ENCODE measurements at places on chromosomes 3 and 15.

GRCh38 chr3:134077649-134078161, 48.0 kb upstream of the SLCO2A1 start:
- no peak for DNase-seq

GRCh38 chr15:25892126-25892525, 29.0 kb upstream of the ATP10A start:
- DNase-seq: no peak

- no peak for DNase-seq
Measured at GRCh38 chr3:196193736-196194541, 17.3 kb downstream of the ZDHHC19 start.

DNA sequence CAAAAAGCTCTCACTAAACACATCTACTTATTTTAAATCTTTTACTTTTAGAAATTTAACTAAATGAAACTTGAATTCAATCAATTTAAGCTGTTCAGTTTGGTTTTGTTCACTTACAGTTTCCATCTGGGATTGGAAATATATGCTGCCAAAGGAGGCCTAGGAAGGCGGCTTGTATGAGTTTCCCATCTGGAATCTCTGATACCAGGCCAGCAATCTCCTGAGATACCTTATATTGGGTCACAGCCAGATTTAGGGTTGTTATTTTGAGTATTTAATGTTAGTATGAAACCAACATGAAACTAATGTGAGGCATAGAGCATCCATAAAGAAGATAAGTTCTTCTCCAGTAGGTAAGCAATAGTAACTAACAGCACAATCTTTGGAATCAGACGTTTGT, 94.6 kb downstream of the GMNC start:
- DNase-seq: no peak

GRCh38 chr15:90550919-90551318, 21.2 kb downstream of the CRTC3 start:
- no peak for DNase-seq

DNA sequence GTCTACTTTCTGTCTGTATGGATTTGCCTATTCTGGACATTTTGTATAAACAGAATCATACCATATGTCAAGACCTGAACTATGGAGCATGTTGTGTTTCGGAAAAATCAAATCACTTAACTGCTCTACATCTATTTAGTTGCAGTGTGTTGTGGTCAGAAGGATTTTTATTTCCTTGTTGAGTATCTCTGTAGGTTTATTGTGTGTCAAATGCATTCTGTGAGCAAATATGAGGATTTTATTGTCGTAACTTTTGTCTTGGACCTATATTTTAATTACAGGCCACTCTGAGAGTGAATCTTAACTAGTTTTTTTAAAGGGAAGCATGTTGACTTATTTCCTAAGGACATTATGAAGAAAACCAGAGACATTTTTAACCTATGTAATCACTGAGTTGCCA, 84.6 kb upstream of the MYZAP start:
- DNase-seq: no peak

DNA sequence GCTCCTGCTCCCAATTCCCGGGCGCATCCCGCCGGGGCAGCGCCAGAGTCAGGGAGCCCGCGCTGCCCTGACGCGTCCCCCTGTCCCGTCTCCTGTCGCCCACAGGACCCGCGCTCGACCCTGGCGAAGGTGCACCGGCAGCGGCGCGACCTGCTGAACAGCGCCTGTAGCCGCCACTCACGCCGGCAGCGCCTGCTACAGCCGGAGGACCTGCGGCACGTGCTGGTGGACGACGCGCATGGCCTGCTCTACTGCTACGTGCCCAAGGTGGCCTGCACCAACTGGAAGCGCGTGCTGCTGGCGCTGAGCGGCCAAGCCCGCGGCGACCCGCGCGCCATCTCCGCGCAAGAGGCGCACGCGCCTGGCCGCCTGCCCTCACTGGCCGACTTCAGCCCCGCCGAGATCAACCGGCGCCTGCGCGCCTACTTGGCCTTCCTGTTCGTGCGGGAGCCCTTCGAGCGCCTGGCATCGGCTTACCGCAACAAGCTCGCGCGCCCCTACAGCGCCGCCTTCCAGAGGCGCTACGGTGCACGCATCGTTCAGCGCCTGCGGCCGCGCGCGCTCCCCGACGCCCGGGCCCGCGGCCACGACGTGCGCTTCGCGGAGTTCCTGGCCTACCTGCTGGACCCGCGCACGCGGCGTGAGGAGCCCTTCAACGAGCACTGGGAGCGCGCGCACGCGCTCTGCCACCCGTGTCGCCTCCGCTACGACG, 16.9 kb downstream of the C3orf22 start:
- no peak for DNase-seq

DNA sequence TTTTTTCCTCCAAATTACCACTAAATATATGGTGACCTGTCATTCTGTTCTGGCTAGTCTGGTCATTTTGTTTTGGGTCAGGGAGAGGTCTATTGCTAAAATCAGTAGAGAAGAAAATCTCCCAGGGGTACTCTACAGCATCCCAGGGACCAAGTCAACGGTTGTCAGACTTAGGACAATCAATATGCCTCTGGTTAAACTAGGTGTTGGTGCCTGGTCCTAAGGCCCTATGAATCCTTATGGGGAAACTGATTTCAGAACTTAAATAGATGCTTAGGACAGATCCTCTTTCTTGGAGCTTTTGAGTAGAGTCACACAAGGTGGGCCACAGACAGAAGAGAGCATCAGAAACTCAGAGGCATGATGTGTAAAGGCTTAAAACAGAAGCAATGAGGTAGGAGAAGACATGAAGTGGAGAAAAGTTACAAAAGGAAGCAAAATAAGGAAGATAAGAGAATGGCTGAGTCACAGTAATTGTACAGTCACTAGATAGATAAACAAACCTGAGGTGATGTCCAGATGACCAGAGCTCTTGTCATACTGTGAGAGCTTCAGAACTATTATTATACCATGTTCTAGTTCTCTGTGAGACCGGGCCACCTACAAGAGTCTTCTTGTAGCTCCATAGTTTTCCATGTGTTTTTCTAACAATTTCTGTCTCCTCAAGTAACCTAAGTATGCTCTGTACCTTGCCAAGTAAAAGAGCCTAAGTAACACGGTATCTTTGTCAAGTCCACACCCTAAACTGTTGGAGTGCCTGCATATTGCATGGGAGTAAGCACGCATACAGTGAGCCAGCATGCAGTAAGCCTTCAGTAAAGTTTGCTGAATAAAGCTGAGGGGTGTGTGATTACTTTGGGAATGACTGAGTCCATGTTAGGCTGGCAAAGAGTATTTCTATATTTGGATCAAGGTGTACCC, 44.6 kb upstream of the LEKR1 start:
- no peak for DNase-seq

GRCh38 chr3:182384221-182384620, 409.1 kb upstream of the ATP11B start:
- DNase-seq: no peak

DNA sequence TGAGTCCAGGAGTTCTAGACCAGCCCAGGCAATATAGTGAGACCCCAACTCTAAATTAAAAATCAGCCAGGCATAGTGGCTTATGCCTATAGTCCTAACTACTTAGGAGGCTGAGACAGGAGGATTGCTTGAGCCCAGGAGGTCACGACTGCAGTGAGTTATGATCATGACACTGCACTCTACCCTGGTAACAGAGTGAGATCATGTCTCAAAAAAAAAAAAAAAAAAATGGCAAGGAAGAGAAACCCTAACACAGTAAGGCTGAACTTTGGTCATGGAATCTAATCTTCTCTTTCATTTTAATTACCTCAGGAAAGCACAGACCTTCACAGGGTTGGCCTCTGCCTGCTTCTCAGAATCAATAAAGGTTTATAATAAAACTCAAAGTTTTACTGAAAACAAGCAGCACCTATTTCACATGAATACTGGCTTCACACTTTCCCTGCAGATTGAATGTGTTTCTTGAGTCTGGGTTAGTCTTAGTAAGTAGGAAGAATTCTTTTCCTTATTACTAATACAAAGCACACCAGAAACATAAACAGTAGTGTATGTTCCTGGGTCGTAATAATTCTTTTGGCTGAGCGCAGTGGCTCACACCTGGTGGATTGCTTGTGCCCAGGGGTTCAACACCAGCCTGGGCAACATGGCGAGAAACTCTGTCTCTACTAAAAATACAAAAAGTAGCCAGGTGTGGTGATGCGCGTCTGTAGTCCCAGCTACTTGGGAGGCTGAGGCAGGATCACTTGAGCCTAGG, 11.6 kb upstream of the NR2C2 start:
- no peak for DNase-seq

- no peak for DNase-seq
Measured at GRCh38 chr3:10315771-10316344, 5.1 kb downstream of the SEC13 start.

- DNase-seq: no peak
Measured at GRCh38 chr3:47681016-47681415, 100.7 kb downstream of the SMARCC1 start.

DNA sequence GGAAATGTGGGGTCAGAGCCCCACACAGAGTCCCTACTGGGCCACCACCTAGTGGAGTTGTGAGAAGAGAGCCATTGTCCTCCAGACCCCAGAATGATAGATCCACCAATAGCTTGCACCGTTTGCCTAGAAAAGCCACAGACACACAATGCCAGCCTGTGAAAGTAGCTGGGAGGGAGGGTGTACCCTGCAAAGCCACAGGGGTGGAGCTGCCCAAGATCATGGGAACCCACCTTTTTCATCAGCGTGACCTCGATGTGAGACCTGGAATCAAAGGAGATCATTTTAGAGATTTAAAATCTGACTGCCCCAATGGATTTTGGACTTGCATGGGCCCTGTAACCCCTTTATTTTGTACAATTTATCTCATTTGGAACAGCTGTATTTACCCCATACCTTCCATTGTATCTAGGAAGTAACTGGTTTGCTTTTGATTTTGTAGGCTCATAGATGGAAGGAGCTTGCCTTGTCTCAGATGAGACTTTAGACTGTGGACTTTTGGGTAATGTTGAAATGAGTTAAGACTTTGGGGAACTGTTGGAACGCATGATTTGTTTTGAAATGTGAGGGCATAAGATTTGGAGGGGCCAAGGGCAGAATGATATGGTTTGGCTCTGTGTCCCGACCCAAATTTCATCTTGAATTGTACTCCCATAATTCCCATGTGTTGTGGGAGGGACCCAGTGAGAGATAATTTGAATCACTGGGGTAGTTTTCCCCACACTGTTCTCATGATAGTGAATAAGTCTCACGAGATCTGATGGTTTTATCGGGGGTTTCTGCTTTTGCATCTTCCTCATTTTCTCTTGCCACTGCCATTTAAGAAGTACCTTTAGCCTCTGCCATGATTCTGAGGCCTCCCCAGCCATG, 49.0 kb downstream of the CD200 start:
- DNase-seq: no peak

GRCh38 chr15:76465728-76466127, 129.2 kb downstream of the ISL2 start:
- no peak for DNase-seq

DNA sequence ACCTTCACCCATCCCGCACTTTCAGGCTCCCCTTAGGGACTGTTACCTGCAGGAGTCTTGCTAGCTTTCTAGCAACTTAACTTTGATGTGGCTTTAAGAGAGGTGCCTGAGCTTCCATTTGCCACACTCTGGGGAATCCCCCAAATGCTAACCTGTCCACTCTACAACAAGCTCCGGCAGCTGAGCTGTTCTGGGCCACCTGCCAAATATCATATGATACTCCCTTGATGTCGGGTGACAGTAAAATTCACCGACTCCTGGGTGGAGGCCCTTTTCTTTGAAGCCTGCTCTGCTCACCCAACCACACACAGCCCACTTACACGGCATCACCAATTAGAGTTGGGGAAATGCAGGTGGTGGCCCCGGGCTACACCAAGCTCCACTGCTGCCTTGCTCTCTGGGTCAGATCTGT, 38.0 kb upstream of the XCR1 start:
- peak; percentile 83 for DNase-seq

GRCh38 chr3:59234884-59235633, 185.2 kb upstream of the CFAP20DC start:
- no peak for DNase-seq

- DNase-seq: no peak
Measured at GRCh38 chr3:99565331-99565730, 73.1 kb upstream of the COL8A1 start.
